ENCODE measurements at places on chromosomes 1 and 21. TPM values are rescaled to one million over a fixed set of nuclear protein-coding genes. Genes with fewer than 3 reads are reported as not detected.

GRCh38 chr21:37478794-37479193 lies 112.2 kb downstream of the DYRK1A start:
- no peak for DNase-seq
- no peaks in the 10 kb centered on the region for H3K36me3 ChIP-seq
- no peak overlapping the region for H3K27ac ChIP-seq
- no peaks in the 10 kb centered on the region for H3K27me3 ChIP-seq
- H3K4me3 ChIP-seq: no peak overlapping the region

DNA sequence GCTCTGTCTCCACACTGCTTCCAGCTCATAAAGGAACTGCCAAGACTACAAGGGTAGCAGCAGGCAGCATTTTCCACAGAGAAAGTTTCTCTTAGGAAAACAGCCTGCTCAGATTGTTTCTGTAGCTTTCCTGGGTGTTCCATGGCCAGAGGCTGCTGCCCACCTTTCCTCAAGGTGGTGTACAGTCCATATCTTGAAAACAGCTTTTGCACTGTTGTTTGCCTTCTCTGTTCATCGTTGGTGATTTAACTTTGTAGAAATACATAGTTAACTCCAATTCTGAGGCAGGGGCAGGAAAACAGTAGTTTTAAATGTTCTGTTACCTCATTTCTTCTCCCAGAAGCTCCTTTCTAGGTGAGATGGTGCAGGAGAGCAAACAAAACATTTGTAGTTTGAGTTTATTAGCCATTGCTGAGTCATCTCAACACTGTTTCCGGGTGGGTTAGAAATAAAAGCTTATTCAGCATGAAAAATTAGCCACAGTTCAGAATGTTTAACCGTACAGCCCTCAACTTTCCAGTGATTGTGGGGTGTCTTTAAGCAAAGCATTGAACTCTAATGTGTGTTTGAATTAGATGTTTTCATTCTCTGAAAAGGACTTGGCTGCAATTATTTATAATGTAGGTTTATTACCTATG lies 41.7 kb downstream of the DIP2A start:
- H3K36me3 ChIP-seq: peaks cover 9% of the 10 kb centered on the region
- DNase-seq: no peak
- no peaks in the 10 kb centered on the region for H3K27me3 ChIP-seq
- no peak overlapping the region for H3K27ac ChIP-seq

DNA sequence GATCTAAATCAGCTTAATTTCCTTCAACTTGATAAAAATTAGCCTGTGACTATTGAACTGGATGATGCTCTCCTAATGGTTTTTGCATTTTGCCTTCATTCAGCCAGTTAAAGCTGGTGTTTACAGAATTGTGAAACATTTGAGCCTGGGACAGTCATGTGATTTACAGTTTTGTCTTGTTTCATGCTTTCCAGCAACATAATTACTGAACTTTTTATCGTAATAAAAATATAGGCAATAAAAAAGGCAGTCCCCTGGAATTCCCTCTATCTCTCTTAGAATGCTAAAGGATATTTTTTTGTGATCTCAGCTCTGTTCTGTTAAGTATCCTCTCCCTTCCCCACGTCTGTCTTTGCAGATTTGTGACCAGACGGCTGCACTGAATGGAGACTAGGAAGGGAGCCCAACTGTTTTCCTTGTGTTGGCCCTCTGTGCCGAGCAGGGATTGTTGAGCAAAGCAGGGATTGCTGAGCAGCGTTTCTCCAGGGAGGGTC lies 70.3 kb upstream of the RGL1 start:
- no peak overlapping the region for H3K27ac ChIP-seq
- peak; percentile 63 for DNase-seq
- H3K36me3 ChIP-seq: no peaks in the 10 kb centered on the region
- no peaks in the 10 kb centered on the region for H3K27me3 ChIP-seq
- no peaks in the 10 kb centered on the region for H3K4me1 ChIP-seq
- no peak overlapping the region for H3K4me3 ChIP-seq

DNA sequence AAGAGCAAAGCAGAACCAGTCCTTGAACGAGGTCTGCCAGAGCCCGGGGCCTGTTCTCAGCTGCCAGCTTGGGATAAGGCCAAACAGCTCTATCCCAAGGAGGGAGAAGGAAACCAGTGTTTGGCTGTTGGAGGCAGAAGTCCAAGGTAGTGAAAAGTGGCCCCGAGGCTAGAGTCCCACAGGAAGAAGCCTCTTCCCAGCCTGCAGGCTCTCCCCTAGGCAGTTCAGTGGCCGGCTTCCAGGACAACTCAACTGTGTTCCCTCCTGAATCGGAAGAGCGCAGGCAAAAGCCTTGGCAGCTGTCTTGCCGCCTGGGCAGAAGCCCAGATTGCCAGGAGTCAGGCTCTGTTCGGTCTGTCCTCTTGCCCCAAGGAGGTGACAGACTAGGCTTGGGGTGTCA lies 19.3 kb downstream of the QSOX1 start:
- H3K36me3 ChIP-seq: no peaks in the 10 kb centered on the region
- no peak overlapping the region for H3K4me3 ChIP-seq
- no peaks in the 10 kb centered on the region for H3K4me1 ChIP-seq
- peak; percentile 89 for DNase-seq
- H3K27me3 ChIP-seq: no peaks in the 10 kb centered on the region

DNA sequence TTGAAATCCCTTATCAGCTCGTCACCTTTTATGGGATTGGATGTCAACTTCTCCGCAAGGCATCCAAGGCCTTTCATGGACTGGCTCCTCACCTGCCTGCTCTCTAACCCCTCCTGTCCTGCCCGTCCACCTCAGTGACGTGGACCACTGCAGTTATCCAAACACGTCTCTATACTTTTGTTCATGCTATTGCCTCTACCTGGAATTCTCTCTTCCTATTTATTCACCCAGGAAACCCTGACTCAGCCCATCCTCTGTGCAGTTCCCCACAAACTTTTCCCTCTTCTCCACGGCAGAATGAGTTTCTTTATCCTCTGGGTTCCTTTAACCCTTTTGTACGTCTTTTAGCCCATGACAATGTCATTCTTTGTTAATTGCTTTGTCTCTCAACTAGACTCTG lies 5.1 kb upstream of the UTP25 start:
- no peaks in the 10 kb centered on the region for H3K4me1 ChIP-seq
- no peak overlapping the region for H3K4me3 ChIP-seq
- DNase-seq: no peak

- H3K27ac ChIP-seq: no peak overlapping the region
- no peaks in the 10 kb centered on the region for H3K36me3 ChIP-seq
- H3K4me3 ChIP-seq: no peak overlapping the region
- no peak for DNase-seq
Observed at GRCh38 chr1:58778385-58779000, 5.4 kb downstream of the JUN start.

GRCh38 chr1:46772571-46772970 lies 26.3 kb upstream of the CYP4B1 start:
- H3K36me3 ChIP-seq: no peaks in the 10 kb centered on the region
- H3K4me3 ChIP-seq: no peak overlapping the region
- H3K27me3 ChIP-seq: peaks cover 2% of the 10 kb centered on the region
- DNase-seq: no peak
- H3K27ac ChIP-seq: no peak overlapping the region

- no peaks in the 10 kb centered on the region for H3K4me1 ChIP-seq
- peak within 1 kb of the TSS; percentile 58 for H3K4me3 ChIP-seq
- no peak within 1 kb of the TSS for H3K27ac ChIP-seq
- no peak for DNase-seq
- no peaks in the 10 kb centered on the region for H3K27me3 ChIP-seq
Observed at GRCh38 chr1:233327651-233328141, at the start of gene MAP3K21. TSS of gene MAP3K21 (plus strand) at chr1:233327724. CDS start at chr1:233328029, 305 bp downstream.

DNA sequence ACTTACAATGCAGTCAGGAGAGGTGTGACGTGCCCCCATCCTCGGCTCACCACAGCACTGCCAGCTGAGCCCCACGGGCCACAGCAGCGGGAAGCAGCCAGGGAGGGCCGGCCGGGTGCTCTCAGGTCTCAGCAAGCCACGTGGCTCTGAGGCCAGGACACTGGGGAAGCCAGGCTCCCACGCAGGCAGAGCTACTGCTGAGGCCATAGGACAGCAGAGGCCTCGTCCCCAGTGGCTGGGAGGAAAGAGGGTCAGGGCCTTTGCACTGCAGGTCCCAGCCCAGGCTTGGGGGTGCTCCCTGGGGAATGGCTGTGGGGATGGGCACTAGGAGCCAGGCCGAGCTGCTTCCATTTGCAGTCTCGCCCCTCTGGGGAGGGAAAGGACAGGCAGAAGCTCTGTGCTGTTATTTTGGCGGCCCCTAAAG lies 5.8 kb downstream of the LRRC47 start:
- no peaks in the 10 kb centered on the region for H3K27me3 ChIP-seq
- H3K27ac ChIP-seq: no peak overlapping the region
- no peak overlapping the region for H3K4me3 ChIP-seq
- DNase-seq: no peak
- H3K36me3 ChIP-seq: no peaks in the 10 kb centered on the region

GRCh38 chr1:63590166-63590560 lies 3.0 kb upstream of the PGM1 start:
- H3K36me3 ChIP-seq: no peaks in the 10 kb centered on the region
- H3K27ac ChIP-seq: no peak overlapping the region
- H3K4me1 ChIP-seq: peaks cover 6% of the 10 kb centered on the region
- DNase-seq: no peak
- H3K27me3 ChIP-seq: no peaks in the 10 kb centered on the region

GRCh38 chr21:26453267-26453666 lies 119.8 kb downstream of the CYYR1 start:
- H3K27ac ChIP-seq: no peak overlapping the region
- H3K4me3 ChIP-seq: no peak overlapping the region
- H3K36me3 ChIP-seq: no peaks in the 10 kb centered on the region
- no peaks in the 10 kb centered on the region for H3K27me3 ChIP-seq

- DNase-seq: no peak
- no peaks in the 10 kb centered on the region for H3K27me3 ChIP-seq
- H3K4me1 ChIP-seq: no peaks in the 10 kb centered on the region
- H3K36me3 ChIP-seq: no peaks in the 10 kb centered on the region
Observed at GRCh38 chr1:224671076-224671475, 55.0 kb downstream of the CNIH3 start.

DNA sequence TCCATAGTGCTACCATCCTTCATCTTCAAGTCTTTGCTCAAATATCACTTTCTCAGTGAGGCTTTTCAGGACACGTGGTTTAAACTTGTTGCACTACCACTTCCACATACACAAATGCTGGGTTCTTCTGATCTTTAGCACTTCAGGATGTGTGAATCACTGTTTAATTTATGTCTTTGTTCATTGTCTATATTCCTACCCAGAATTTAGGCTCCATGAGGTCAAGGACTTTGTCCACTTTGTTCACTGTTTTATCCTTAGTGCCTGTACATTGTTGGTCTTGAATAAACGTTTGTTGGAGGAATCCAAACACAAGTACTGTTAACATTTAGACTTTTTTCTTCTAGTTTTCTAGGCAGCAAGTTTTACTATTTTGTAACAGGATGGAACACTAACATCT lies 42.6 kb upstream of the RALGPS2 start:
- H3K4me3 ChIP-seq: no peak overlapping the region
- no peak overlapping the region for H3K27ac ChIP-seq
- no peak for DNase-seq

Gene RHBDL2
- not detected for total RNA-seq
